ENCODE measurements at places on chromosomes 1 and 21. TPM values are rescaled to one million over a fixed set of nuclear protein-coding genes. Genes with fewer than 3 reads are reported as not detected.

DNA sequence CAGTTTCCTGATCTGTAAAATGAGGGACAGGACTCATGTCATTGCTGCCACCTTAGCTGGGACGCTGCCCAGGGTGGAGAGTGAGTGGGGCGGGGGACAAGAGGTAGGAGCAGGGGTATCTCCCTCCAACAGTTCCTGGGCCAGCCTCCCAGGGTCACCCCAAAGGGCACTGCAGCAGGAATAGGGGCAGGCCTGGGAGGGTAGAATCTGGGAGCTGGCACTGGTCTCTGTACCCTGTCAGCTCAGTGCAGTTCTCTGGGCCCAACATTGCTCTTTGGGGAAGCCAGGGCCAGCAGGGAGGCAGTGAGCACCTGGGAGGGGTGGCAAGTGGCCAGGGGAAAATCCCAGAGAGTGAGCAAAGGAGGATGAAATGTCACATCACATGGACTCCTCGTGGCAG lies 55.8 kb downstream of the ELK4 start:
- no peak for DNase-seq

DNA sequence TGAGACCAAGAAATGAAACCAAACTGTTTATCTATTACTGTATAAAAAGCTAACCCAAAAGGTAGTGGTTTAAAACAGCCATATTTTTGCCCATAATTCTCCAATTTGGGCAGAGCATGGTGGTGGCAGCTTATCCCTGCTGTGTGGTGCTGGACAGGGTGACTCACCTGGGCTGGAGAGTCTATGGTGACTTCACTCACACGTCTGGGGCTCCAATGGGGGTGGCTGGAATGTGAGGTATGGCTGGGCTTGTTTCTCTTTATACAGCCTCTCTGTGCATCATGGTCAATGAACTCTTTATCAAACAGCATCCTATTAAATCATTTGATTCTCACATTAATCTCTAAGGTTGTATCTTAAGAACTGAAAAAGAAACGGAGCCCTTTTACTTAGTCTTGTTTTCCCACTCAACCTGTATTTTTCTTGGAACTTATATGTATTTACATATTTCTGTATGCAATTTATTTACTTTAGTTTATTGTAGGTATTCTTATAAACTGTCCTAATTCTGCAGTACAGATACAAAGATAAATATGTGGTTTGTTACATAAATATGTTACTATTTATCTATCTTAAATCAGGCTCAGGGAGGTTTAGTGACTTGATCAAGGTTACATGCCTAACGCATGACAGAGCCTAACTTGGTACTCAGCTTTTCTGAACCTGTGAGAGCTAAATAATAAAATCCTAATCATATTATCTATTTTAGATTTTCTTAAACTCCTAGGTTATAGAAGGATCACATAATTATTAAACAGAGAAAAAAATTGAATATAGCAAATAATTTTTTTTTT lies 37.5 kb upstream of the WLS start:
- no peak for DNase-seq

DNA sequence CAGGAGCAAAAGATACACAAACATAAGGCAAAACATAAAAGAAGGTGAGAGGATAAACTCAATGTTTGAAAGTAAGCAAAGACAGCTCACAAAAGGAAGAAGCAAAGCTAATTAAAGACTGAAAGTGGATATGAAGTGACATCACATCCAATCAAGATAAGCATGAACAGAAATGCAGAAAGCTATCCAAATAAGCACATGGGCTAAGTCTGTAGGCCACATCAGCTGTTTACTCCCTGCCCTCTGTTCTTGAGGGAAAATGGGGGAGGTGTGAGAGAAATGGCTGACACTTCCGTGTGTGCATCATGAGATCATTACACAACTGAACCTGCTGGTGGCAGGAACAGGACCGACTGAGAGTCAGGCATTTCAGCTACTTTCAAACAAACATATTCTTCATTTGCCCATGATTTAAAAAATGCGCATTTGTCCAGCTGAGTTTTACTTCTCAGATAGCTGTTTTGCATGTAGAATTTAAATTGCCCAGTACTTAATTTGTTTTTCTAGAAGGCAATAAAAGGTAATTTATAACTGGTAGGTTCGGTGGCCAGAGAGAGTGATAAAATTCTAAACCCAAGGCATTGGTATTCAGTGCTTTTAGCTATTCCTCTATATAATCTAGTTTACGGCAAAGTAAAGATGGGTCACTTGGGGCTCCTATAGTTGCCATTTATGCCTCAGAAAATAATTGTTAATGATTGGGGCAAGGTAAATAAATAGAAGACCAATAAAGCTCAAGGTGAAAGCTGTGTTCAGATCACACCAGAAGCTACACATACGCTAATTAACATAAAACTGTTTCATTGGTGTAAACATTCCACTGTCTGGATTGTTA lies 27.2 kb upstream of the MAN1A2 start:
- DNase-seq, result peak; percentile 41

- no peak for DNase-seq
Measured at GRCh38 chr1:12345350-12346217, 115.8 kb downstream of the VPS13D start.

GRCh38 chr1:117783606-117784396 lies 145.6 kb downstream of the GDAP2 start:
- no peak for DNase-seq

- no peak for DNase-seq
Measured at GRCh38 chr1:19651141-19651737, 7.1 kb downstream of the NBL1 start.

GRCh38 chr21:14403681-14404318 lies 20.9 kb upstream of the HSPA13 start:
- no peak for DNase-seq

GRCh38 chr1:64072089-64072793 lies 131.2 kb upstream of the UBE2U start:
- DNase-seq, result no peak

- DNase-seq, result peak; percentile 84
Measured at GRCh38 chr1:68331117-68331865, 99.0 kb upstream of the WLS start.

DNA sequence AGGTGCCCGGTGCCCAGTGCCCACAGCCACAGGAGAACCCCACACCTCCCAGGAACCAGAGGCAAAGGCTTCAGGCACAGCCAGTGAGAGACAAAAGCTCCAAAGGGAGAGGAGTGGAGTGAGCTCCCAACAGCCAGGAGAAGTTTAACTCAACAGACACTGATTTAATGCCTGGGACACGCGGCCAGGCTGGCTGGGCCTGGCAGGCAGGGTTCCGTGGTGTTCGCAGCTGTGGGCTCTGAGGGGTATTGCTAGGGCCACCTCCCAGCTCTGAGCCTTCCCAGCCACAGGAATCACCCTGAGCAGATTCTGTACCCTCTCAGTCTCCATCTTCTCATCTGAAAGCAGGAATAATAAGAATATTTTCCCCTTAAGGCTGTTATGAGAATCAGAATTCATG lies 222.5 kb downstream of the NPHP4 start:
- no peak for DNase-seq

DNA sequence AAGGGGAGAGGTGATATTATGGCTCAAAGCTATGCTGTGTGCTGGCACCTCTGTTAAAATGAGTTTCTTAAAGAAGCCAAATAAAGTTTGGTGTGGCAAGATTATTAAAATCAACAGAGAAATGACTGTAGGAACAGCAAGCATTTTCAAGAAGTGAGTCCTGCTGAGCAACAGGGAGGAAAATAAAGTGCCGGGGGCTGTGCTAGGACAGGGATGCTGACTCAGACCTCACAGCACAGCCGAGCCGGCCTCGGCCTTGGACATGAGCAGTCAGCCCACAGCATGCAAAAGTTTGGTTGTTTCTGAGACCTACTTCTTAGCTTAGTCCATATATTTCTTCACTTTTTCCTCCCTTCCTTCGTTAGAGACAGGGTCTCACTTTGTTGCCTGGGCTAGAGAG lies 19.2 kb downstream of the CNIH3 start:
- no peak for DNase-seq

DNA sequence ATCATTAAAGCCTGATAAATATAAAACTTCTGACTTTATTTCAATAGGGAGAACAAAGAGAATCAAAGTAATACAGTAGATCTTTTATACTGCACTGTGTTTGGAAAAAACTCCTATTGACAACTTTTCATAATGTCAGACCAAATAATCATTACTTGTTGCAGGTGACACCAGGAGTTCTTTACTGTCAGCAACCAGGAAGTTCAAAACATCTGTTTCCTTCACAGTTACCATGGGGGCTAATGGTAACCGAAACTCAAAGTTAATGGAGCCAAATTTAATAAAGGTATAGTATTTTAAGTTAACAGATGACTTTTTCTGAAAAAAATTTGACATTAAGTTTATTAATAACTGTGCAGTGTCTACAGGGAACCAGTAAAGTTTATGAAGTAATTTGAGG lies 10.6 kb downstream of the EFCAB7 start:
- no peak for DNase-seq

PLA2G2D gene
- polyA plus RNA-seq, result not detected

DNA sequence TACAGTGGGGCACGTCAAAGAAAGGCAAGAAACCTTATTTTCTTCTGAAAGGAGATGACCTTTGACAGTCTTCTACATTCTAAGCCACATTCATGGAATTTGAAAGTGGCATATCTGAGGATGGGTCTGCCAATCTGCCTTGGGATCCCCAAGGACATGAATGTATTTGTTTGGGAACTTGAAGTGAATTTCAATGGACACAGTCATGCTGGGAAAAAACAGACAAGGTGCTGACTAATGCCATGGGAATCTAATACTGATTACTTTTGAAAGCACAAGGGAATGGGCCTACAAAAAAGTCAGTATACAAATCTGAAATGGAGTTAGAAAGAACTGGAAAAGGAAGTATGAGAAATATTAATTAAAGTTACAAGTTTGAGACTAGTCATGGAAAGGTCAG lies 128.8 kb downstream of the KCNJ6 start:
- peak; percentile 76 for DNase-seq

DNA sequence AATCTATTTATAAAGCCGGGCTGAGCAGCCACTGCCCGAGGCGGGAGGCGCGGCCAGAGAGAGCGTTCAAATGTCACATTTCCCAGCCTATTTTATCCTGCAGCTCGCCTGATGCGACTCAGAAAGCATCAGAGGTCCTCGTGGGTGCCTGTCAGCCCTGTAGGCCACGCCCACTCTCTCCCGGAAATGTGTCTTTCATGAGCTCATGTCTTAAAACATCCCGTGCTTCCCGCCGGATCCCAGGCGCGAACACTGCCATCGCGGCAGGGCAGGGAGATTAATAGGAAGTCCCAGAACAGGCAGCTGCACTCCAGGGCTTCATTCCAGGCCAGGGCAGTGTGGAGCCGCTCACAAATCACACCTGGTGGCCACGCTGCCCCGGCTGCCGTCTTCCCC lies 117.5 kb downstream of the PRDM16 start:
- peak; percentile 10 for DNase-seq

SNAPIN gene
- 54.1 TPM for polyA plus RNA-seq

- DNase-seq, result no peak
Measured at GRCh38 chr1:159992161-159992560, 38.1 kb upstream of the SLAMF9 start.

MAP10 gene
- 1.6 TPM for polyA plus RNA-seq

DNA sequence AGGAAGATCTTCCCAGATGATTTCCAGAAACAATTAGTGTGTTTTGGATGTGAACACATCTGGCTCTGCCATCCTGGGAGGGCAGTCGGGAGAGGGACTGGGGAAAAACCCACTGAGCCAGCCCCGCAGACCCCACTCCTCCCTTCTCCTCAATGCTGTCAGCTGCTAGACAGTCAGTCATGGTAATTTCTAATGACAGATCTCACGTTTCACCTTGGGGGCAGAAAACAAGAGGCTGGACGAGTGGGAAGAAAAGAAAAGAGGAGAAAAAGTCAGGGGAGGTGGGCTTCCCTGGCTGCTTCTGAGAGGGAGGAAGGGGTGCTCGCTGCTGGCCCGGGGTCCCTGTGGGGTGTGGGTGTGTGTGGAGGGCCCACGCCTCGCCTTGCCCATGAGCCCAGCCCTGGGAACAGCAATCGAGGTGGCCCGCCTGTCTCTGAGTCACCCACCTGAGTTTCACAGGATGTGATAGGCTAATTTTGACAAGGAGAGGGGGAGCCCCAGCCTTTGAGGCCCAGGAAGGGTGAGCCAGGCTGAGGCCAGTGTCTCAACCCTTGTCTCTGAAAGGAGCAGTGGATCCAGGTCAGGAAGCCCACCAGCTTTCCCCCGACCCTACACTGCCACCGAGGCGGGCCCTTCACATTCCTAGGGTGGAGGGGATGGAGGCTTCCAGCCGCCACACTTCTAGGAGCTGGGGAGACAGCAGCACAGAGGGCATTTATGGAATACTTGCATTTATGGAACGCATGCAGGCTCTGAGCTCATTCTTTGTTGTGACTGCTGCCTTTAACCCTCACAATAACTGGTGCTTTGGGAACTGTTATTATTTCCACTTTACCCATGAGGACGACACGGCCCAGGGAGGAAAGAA lies 49.1 kb upstream of the IFNLR1 start:
- DNase-seq, result no peak

DNA sequence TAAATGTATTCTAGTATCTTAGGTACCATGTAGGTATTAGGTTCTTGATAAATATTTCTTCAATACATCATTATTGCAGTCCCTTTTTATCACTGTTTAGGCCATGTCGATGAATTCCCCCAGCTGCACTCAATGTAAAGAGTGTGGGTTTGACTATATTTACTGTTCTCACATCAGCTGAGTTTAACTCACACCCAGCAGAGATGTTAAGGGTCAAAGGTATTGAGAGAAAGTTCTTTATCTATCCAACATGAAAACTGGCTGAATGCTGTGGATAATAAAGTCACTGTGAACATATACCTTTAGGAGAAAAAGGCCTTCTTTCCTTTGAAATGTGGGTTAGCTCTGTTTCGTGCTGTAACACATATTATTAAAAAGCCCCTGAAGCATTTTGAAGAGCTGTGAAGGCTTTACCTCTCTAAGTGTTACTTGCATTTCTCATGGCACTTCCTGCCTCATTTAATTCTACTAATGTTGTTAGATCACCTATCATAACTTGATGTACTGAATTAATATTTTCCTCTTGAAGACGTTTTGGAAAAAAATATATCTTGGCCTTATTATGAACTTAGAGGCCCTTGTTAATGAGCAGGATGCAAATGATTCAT lies 19.1 kb upstream of the LYST start:
- DNase-seq, result no peak

- DNase-seq, result no peak
Measured at GRCh38 chr1:234768171-234768568, 158.2 kb upstream of the IRF2BP2 start.

CD1E gene
- polyA plus RNA-seq, result not detected

NCAM2 gene
- polyA plus RNA-seq, result 7.7 TPM

GRCh38 chr1:208944981-208945451 lies 638.5 kb upstream of the CAMK1G start:
- DNase-seq, result no peak

SV2A gene
- 27.3 TPM for polyA plus RNA-seq

S1PR1 gene
- polyA plus RNA-seq, result 35.8 TPM

DNA sequence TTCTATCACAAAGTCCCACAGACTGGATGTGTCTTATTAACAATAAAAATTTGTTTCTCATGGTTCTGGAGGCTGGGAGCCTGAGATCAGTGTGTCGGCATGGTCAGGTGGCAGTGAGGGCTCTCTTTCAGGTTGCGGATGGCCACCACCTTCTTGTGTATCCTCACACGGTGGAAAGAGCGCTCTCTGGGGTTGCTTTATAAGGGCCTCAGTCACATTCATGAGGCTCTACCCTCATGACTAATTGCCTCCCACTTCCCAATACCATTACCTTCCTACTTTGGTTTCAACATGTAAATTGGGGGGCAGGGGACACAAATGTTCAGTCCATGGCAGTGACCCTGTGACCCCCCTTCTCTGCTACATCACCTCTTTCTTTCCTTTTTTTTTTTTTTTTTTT lies 20.7 kb upstream of the MX1 start:
- no peak for DNase-seq

All from AG04450 (cell line).